ENCODE measurements at places on chromosomes 1 and 21.

DNA sequence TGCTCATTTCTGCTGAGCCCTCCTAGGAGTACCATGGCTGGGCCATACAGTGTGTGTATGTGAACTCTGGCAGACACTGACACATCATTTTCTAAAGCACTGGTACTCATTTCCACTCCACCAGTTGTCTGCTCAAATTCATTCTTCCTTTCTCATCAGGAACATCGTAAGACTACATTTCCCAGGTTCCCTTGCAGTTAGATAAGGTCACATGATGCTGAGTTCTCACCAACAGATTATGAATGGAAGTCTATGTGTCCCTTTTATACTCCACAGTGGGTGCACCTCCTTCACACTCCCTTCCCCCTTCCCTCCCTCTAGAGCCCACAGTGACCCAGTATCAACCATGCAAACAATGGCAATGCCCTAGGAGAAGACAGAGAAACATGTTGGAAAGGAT, 38.3 kb upstream of the PAX7 start:
- DNase-seq, result no peak

DNA sequence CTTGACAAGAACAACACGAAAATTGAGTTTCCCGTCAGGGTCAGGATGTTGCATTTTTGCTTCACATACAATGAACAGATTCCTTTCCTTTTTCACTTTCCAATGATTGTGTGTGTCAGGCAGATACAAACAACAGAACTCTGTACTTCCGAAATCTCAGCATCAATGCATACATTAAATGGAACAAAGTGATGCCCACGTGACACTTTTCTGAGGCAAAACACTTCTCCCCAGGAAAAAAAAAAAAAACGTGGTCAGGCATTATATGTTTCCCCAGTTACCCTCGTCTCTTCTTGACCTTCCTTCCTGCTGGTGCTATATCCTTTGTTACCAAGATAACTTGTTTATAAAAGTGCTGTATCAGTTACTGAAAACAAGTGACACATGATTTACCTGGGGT, 181.8 kb downstream of the ZNF281 start:
- DNase-seq, result no peak

- DNase-seq, result peak; percentile 31
These were observed 108.2 kb downstream of the TIAM1 start for GRCh38 chr21:31235671-31236450.

- peak; percentile 96 for DNase-seq
These were observed 5.1 kb downstream of the ZC3H12A start for GRCh38 chr1:37479255-37480124.

- no peak for DNase-seq
These were observed 10.7 kb downstream of the TBX19 start for GRCh38 chr1:168291222-168291837.

DNA sequence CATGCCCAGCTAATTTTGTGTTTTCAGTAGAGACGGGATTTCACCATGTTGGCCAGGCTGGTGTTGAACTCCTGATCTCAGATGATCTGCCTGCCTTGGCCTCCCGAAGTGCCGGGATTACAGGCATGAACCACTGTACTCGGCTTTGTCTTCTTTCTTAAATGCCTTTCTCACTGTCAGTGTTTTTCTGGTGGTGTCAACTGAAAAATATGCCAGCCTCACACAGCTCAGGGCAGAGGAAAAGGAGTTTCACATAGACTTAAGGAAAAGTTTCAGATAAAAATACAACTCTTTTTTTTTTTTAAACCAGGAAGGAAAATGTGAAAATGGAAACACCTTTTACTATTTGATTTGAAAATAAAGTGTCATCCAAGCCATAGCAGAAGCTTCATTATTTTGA, 4.6 kb upstream of the MAB21L3 start:
- no peak for DNase-seq

DNA sequence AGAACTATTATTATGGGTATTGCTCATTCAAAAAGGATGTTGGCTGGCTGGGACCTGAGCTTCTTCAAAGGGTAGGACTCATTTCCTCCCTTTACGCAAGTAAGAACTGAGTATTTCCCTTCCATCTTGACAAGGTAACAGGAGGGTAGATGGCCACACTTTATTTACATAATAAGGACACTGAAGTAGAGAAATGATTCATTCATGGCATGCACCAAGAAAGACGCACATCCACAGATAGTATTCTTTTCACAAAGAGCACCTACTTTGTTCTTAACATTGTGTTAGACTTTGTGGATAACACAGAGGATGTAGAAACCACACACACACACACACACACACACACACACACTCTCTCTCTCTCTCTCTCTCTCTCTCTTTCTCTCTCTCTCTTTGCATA, 82.9 kb downstream of the FAM78B start:
- DNase-seq, result no peak

- DNase-seq, result no peak
These were observed 66.6 kb downstream of the LRRC8C start for GRCh38 chr1:89699451-89699986.

DNA sequence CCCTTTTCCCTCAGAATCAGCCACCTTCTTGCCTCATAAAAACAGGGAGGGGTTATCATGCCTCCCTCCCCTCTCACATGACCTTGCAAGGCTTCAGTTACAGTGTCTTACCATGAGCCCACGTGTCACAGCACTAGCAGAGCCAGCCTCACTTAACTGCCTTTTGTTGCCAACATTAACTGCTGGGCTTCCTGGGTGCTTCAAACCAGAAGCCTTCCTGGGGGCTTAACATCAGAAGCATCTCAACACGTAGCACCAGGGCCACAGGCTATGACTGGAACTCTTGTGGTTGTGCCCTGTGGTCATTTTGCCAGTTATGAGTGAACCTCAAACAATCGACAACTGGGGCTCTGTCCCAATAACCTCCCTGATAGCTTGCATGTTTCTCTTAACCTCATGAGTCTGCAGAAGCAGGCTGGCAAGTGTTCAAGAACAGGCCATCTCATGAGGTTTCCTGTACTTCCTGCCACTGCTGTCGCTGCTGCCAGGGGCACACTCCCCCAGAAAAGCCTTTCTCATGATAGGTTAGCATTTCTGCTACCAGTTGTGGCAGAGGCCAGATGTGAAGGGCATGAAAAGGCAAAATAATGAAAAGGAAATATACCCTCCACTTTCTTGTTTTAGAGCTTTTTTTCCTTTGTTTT, 132.2 kb downstream of the GLUL start:
- DNase-seq, result no peak

GRCh38 chr1:119974013-119974412, 77.7 kb upstream of the ADAM30 start:
- peak; percentile 46 for DNase-seq
